ENCODE measurements at places on chromosomes 5 and 9.
A peak's percentile ranks its signal among the peaks of the same experiment; 100 is the strongest.

- DNase-seq, result no peak
- H3K27me3 ChIP-seq, result no peaks in the 10 kb centered on the region
Observed at GRCh38 chr5:57802131-57802530, 319.5 kb upstream of the ACTBL2 start.

DNA sequence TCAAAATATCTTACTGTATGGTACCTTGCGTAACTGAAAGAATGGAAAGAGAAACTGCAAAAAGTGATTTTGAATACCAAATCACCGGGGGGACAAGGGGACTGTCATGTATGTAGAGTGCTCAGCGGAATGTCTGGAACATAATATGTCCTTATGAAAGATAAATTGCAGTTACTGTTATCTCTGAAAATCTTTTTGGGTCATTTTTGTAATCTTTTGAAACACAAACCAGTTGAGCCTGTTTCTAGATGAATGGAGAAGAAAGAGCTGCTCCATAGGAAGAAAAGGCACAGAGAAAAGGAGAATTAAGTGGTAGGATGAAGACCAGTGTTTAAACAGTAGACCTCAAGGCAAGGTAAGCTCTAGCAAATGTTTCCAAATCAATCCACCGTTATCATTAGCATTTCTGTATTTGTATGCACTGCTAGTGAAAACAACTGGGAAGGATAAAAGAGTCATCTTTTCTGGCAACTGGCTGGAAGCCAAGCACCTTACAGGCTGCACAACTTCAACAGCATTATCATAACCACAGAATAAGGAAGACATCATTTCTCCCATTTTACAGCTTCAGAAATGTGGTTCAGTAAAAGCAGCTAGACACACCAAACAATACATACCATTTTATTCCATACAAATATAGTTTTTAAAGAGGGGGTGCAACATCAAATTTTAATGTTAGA is 158.5 kb downstream of the TRPM3 start:
- no peak overlapping the region for H3K27ac ChIP-seq
- H3K27me3 ChIP-seq, result no peaks in the 10 kb centered on the region
- H3K36me3 ChIP-seq, result no peaks in the 10 kb centered on the region
- DNase-seq, result no peak

DNA sequence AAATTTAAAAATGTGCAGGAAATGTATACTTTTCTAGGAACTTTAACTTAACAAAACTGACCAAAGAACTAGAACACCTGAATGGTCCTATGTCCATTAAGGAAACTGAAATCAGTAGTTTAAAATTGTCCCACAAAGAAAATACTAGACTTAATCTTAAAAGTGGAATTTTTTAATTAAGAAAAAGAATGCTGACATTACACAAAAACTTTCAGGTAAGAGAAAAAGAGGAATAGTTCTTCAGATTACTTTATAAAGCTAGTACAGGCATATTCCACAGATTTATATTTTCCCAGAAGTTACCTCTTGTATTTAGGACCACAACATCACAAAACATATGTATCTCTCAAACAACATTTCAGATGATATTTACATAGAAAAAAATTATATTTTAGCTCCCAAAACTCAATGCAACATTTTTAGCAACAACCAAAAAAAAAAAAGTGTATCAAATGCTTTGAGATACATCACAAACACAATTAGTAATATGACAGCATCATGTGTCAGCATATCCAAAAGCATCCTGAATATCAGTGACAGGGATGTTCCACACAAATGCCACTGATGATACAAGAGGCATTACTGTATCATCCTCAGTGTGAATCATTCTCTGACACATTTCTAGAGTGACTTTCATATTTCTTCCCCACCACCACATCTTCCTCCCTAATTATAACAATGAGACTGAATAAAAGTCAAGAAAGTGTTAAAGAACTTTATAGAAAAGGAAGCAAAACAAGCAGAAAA is 264.0 kb downstream of the EPB41L4A start:
- no peak overlapping the region for H3K4me3 ChIP-seq
- no peaks in the 10 kb centered on the region for H3K4me1 ChIP-seq
- H3K36me3 ChIP-seq, result no peaks in the 10 kb centered on the region
- DNase-seq, result no peak

- H3K4me1 ChIP-seq, result no peaks in the 10 kb centered on the region
- no peak overlapping the region for H3K27ac ChIP-seq
- no peak overlapping the region for H3K4me3 ChIP-seq
- H3K36me3 ChIP-seq, result no peaks in the 10 kb centered on the region
- H3K27me3 ChIP-seq, result no peaks in the 10 kb centered on the region
Observed at GRCh38 chr5:149217803-149218155, 53.9 kb upstream of the AFAP1L1 start.

DNA sequence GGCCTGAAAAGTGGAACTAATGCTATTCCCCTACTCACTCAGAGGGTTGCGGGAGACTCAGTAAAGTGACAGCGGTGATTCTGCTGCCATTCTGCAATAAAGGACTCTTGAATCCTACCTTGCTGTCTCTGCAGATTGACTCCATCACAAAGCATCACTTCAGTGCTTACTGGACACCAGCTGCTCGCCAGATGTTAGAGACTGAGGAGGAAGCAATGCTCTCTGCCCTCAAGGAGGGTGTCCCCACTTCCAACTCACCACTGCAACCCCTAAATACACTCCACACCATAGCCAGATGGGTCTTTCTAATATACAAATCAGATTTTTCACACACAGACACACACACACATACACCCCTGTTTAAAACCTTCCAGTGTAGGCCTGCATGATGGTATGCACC is 21.4 kb downstream of the TTLL11 start:
- DNase-seq, result no peak
- H3K36me3 ChIP-seq, result peaks cover 2% of the 10 kb centered on the region
- no peaks in the 10 kb centered on the region for H3K4me1 ChIP-seq
- no peak overlapping the region for H3K27ac ChIP-seq
- H3K4me3 ChIP-seq, result no peak overlapping the region

GRCh38 chr5:67896311-67896929 is 319.1 kb upstream of the PIK3R1 start:
- no peaks in the 10 kb centered on the region for H3K36me3 ChIP-seq
- no peak overlapping the region for H3K4me3 ChIP-seq
- no peaks in the 10 kb centered on the region for H3K27me3 ChIP-seq
- no peak for DNase-seq
- H3K4me1 ChIP-seq, result no peaks in the 10 kb centered on the region

GRCh38 chr5:87022415-87022814 is 245.3 kb upstream of the RASA1 start:
- no peak overlapping the region for H3K27ac ChIP-seq
- H3K27me3 ChIP-seq, result no peaks in the 10 kb centered on the region

DNA sequence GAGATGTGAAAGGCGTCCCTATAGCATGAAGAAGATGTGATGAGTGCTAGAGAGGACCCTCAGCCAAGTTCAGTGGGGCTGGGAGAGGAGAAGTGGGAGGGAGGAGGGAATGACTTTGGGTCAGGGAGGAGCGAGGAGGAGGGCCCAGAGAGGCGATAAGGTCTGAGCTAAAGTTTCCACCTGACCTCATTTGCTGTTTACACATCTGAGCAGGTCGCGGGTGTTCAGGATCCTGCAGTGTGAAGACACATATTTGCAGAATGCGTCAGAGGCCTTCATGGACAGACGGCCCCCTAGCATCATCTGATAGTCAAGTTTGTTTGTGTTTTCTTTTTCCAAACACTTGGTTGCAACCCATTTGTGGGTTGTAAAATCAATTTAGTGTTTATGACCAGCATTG is 18.9 kb upstream of the IGFBPL1 start:
- peaks cover 26% of the 10 kb centered on the region for H3K27me3 ChIP-seq
- H3K36me3 ChIP-seq, result no peaks in the 10 kb centered on the region
- no peak for DNase-seq
- H3K27ac ChIP-seq, result no peak overlapping the region

- no peaks in the 10 kb centered on the region for H3K4me1 ChIP-seq
- H3K27me3 ChIP-seq, result no peaks in the 10 kb centered on the region
- H3K4me3 ChIP-seq, result no peak overlapping the region
- H3K27ac ChIP-seq, result no peak overlapping the region
Observed at GRCh38 chr5:123156577-123157296, 67.7 kb downstream of the PRDM6 start.

DNA sequence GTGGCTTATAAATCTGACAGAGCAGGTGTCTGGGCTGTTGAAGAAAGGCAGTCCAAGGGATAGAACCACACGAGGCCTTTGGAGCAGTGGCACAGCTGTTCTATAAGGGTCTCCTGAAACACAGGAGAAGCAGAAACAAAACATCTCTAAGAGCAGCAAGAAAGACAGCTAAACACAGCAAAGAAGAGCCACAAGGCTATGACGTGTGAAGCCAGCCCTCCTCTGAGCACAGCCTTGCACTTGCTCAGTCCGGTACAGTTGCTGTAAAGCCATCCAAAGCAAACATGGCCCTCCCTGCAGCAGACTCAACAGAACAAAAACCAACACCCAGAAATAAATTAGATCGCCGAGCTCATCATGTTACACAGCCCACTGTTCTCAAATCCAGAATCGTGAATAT is 2.6 kb upstream of the GZMK start:
- no peaks in the 10 kb centered on the region for H3K36me3 ChIP-seq
- DNase-seq, result no peak
- H3K27ac ChIP-seq, result peak overlapping the region; percentile 69
- no peak overlapping the region for H3K4me3 ChIP-seq
